ENCODE measurements at places on chromosomes 3 and 15.

- DNase-seq = peak; percentile 22
Measured at GRCh38 chr15:67068710-67069400, 3.5 kb downstream of the SMAD3 start.

- no peak for DNase-seq
Measured at GRCh38 chr3:123092243-123092642, 25.4 kb downstream of the PDIA5 start.

- DNase-seq = no peak
Measured at GRCh38 chr3:143652118-143652517, 196.2 kb downstream of the SLC9A9 start.

DNA sequence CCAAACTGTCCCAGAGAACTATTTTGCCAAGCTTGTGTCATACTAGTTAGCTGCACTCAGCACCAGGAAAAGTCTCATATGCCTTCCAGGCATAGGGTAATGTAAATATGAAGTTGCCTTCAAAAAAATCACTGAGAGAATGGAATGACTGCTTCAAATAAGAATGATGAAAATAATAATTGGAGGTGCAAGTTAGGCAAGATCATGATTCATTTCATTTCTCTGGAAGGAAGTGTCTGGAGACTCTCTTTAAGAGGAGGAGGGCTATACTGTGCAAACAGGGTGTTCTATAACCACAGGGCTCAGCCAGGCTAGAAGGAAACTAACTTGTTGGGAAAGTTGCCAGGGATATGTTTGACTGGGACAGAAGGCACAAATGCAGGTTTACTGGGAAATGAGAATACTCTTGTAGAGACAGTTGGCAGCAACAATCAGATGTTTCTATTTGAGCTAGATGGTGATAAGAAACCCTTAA, 4.3 kb downstream of the SIDT1 start:
- no peak for DNase-seq

- no peak for DNase-seq
Measured at GRCh38 chr3:187746442-187747281, 1.4 kb upstream of the BCL6 start.

DNA sequence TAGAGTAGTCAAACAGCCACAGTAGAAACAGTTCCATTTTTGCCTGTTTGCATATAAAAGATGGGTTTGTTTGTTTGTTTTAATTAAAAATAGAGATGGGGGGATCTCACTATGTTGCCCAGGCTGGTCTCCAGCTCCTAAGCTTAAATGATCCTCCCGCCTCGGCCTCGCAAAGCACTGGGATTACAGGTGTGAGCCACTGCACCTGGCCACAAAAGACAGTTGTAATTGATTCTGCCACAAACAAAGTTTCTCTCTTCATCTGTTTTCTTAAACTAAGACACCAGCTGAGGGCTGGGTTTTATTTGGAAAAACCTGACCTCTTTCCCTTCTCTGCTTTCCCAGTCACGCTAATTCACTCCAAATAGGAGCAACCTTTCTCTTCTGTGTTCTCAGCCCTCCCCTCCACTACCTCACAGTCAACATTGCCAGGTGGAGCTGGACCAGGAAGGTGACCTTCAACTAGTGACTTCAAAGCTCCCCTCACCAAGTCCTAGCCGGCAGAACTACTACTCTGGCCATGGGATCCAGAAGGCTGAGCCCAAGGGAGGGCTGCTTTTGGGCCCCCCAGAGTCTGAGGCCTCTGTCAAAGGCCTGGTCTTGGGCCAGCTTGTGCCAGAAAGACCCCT, 1.5 kb upstream of the IDH2 start:
- no peak for DNase-seq

DNA sequence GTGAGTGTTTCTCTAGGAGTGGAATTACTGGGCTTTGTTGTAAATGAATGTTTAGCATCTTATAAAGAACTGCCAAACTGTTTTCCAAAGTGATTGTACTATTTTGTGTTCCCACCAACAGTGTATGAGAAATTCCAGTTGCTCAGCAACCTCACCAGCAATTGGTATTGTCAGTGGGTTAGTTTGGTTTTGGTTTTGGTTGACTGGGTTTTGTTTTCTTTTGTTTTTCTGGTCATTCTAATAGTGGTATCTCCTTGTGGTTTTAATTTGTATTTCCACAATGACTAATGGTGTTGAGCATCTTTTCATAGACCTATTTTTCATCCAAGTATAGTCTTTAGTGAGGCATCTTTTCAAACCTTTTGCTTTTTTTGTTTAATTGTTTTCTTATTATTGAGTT, 27.1 kb downstream of the FILIP1L start:
- DNase-seq = no peak

GRCh38 chr3:134897391-134898141, 102.5 kb downstream of the EPHB1 start:
- DNase-seq = no peak

DNA sequence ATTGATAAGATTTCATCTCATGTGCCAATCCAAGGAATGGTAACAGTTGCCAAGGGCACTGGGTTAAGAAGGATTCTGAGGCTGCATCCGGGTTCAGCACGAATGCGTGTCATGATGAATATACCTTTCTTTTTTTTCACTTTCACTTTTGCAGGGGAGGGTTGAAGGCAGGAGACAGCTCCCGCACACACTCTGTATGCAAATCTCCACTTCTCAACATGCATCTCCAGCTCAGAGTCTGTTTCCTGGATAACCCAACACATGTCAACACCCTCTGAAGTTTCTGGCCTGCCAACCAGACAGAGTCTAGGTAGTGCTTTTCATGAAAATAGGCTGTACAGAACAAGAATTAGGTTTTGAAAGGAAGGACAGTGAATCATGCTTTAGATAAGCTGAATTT, 21.6 kb downstream of the B4GALT4 start:
- peak; percentile 46 for DNase-seq

- no peak for DNase-seq
Measured at GRCh38 chr15:84950570-84951111, 31.0 kb upstream of the PDE8A start.

DNA sequence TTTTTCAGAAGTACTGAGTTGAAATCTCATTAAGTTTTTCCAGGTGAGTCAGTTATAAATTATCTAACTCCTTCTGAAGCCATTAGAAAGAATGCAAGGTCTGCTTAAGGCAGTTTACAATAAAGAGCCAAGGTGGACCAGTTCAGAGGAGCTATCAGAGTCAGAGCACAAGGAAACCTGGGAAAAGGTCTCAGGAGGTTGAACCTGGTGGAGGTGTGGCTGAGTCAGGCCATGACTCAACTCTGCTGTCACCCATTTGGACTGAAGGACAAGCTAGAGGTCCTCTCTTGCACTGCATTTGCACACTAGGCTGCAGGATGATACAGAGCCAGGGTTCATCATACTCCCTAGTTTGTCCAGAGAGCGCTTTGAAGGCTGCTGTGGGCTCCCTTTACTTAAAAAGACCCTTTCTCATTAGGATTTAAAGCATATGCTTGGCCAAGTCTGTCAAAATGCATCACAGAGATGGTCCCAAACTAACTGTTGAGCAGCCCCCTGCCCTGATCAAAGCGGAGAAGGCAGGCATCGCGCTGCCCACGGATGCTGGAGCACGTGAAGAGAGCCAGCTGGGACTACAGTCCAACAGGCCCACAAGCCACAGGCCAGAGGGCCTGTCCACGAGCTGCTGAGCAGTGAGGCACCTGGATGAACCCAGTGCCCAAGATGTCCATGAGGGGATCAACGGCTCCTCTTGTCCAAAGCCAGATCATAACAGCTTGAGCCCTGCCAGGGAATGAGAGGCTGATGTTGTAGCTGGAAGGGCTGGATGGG, 26.0 kb upstream of the MRPS22 start:
- DNase-seq = no peak

- DNase-seq = no peak
Measured at GRCh38 chr3:9278498-9278897, 29.1 kb upstream of the SRGAP3 start.

- DNase-seq = no peak
Measured at GRCh38 chr3:120442975-120443517, 7.7 kb downstream of the FSTL1 start.

GRCh38 chr15:34365091-34365825, 1.7 kb downstream of the LPCAT4 start:
- no peak for DNase-seq

DNA sequence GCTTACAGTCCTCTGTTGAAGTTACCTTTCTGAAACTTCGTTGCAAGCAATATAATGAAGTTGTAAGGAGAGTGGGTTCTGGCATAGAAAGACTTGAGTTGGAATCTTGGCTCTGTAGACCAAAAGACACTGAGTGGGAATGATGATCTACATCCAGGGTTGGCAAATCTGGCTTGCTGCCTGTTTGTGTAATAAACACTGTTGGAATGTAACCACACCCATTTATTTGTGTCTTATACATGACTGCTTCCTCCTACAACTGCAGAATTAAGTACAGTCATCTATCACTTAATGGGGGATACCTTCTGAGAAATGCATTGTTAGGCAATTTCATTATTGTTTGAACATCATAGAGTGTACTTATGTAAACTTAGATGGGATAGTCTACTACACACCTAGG, 178.4 kb upstream of the SUCLG2 start:
- DNase-seq = no peak

- DNase-seq = no peak
Measured at GRCh38 chr15:85631018-85631417, 163.7 kb downstream of the KLHL25 start.

DNA sequence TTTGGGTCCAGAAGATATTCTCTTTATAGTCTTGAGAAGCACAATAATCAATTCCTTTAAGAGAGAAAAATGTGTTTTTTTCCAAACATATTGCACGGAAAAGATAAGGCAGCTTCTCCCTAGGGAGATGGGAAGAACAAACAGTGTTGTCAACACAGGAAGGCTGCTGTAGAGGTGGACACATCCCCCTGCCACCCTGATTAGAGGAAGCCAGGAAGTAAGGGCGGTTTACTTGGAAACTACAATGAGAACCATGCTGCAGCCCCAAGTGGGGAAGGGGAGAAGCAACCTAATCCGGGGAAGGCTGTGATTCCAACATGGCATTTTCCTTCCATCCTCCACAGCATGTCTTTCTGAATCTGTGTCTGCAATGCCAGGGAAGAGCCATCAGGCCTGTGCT, 256.9 kb upstream of the TGFBR2 start:
- no peak for DNase-seq

DNA sequence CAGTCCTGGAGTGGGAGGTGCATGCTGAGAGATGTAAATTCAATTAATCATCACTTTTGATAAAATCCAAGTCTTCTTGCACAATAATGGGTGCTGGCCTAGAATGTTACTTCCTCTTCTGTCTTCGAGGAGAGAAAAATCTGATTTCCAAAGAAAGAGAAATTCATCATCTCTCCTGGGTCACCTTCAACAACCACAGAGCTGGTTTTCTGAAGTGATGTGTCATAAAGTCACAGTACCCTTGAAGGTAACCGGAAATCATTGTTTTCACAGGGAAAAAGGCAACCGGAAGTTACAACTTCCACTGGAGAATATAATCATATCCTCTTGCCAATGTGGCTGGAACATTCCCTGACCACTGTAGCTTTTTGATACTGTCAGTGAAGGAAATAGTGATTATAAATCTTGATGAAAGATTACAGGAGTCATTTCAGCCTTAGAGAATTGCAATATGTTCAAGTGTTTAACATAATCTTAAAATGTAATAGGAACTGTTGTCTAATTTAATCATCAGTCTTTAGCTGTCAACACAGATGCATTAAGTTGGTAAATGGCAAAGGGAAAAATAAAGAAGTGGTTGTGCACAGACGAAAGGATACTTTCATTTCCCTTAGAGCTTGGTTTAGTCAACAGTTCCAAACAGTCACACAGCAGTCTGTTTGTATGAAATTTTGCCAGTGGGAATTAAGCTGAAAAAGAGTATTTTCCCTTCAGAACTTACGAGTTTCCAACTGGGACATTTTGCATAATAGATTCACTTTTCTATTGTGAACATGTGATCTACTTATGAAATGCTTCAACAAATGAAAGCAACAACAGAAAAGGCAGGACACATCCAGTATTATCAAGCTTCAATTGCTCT, 106.5 kb upstream of the SLC4A7 start:
- DNase-seq = no peak

DNA sequence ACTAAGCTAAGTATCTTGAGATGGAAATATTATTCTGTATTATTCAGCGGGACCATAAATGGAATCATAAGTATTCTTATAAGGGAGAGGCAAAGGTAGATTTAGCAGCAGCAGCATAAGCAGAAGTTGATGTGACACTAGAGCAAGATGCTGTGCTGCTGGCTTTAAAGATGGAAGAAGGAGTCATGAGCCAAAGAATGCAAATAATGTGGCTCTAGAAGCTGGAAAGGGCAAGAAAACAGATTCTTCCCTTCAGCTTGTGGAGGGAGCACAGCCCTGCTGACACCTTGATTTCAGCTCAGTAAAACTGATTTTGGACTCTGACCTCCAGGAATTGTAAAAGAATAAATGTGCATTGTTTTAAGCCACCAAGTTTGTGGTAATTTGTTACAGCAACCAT, 144.2 kb upstream of the ANKRD28 start:
- no peak for DNase-seq

DNA sequence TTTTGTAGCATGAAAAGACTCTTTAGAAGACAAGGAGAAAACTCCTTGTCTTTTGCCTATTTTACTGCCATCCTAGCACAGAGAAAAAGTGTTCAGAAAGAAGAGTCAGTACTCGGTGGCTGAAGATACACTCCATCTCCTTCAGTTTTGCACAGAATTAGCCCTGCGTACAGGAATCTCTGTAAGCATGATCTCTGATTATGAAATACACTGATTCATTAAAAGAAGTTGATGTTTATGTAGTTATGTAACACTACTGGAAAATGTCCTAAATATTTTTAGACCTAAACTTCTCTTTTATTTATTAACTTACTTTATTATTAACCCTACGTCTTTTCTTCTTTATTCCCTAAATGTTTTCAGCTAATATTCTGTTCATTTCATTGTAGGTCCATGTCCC, 138.4 kb downstream of the LEKR1 start:
- DNase-seq = no peak

DNA sequence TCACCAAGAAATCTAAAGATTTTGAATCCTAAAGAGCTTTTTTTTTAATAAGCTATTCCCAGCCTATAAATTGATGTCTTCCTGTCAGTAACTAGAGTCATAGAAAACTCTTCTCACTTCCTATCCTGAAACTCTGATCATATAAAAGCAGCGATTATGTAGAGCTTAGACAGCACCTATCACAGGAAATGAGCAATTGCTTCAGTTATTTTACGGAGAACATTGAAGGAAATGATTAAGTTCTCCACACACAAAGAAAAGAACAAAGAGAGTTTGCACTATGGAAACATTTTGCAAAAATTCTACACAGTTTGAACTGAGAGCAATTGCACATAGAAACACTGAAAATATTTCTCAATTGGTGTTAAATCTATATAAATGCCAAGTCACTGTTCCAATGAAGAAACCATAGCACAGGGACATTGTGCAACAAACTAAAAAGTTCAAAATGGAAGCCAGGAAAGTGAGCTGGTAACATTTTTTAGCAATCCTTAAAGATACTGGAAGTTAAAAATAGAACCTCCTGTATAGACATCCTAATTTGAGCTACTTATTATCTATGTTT, 291.5 kb upstream of the ARHGEF26 start:
- no peak for DNase-seq

GRCh38 chr15:70195587-70196305, 98.0 kb upstream of the TLE3 start:
- no peak for DNase-seq

- no peak for DNase-seq
Measured at GRCh38 chr15:100308213-100308600, 33.6 kb downstream of the ADAMTS17 start.

- DNase-seq = peak; percentile 91
Measured at GRCh38 chr3:187748050-187748481, 2.8 kb upstream of the BCL6 start.
